ENCODE measurements at places on chromosomes 16 and 17.

- DNase-seq = peak; percentile 88
Observed at GRCh38 chr16:29784901-29785500, 5.5 kb upstream of the KIF22 start.

DNA sequence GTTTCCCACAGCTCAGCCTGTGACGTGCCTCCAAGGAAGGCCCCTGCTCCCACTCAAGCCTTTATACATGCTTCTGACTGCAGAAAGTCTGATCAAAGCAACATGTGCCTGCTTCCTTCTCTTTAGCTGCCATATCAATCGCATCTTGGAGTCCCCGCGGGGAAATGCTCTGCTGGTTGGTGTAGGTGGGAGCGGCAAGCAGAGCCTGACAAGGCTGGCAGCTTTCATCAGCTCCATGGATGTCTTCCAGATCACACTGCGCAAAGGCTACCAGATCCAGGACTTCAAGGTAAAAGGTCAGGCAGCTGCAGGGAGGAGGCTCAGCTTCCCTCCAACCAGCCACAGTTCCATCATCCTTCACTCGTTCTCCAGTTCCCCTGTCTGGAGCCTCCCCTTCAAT, 189.7 kb downstream of the ZNF18 start:
- DNase-seq = no peak

GRCh38 chr17:28042721-28043291, 329 bp downstream of the NLK start:
- DNase-seq = peak; percentile 21

GRCh38 chr16:22098405-22099255, 6.3 kb downstream of the VWA3A start:
- no peak for DNase-seq

- no peak for DNase-seq
Observed at GRCh38 chr17:32917842-32918241, 10.1 kb upstream of the TMEM98 start.
